ENCODE measurements at places on chromosomes 2 and 18.

- peak; percentile 79 for DNase-seq
Measured at GRCh38 chr2:217919781-217920351, 82.9 kb downstream of the TNS1 start.

GRCh38 chr2:28407131-28407975 is 14.7 kb downstream of the FOSL2 start:
- DNase-seq = no peak

DNA sequence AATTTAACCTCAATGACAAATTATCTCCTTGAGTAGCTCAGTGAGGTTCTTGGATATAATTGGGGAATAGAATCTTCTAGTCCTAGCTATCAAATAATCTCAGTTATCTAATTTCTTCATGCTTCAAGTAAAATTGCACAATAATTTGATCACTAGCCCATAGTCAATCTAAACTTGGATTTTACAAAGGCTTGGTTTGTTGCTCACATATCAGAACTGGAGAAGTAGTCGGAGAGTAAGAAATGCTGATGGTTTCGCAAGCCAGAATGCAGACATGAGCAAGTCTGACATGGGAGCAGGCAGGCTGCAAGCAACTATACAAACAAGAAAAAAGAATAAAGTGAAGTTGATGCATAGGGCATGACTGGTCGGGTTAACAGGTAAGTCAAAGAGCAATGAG is 11.7 kb upstream of the PDE11A start:
- DNase-seq = no peak

- DNase-seq = no peak
Measured at GRCh38 chr2:10873171-10873570, 38.6 kb upstream of the KCNF1 start.

- DNase-seq = peak; percentile 47
Measured at GRCh38 chr2:236888794-236889780, 196.6 kb upstream of the COPS8 start.

GRCh38 chr2:36729067-36729466 is 32.6 kb downstream of the VIT start:
- no peak for DNase-seq

DNA sequence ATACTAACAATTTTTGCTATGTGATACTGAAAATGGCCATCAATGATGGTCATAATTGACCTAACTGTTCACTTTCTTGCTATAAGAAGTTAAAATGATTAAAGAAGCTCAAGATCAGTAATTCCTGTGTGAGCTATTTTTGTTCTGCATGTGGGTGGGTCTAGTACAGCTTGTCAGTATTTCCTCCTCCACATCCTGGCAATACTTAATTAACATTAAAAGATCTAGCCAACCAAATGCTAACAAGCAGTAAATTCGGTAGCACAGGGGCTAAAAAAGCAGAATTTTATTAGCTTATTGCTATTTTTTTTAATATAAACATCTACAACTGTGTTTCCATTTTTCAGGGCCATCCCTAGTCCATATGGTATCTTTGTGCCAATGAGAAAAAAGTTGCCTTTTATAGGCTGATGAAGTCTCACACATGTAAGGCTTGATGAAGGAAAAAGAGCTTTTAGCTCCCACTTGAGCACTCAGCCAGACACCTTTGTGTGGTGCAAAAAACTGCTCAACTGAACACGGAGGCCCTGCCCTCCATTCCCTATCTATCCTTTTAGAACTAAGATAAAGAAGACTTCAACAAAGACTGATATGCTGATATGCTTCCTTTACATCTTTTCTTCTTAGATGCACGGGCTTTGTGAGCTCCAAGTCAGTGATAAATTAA is 4.9 kb upstream of the PNO1 start:
- DNase-seq = no peak

All from muscle of back (tissue), 13 donors.